ENCODE measurements at places on chromosomes 4 and X.

- DNase-seq, result no peak
Observed at GRCh38 chr4:145083891-145084605, 13.9 kb downstream of the ANAPC10 start.

DNA sequence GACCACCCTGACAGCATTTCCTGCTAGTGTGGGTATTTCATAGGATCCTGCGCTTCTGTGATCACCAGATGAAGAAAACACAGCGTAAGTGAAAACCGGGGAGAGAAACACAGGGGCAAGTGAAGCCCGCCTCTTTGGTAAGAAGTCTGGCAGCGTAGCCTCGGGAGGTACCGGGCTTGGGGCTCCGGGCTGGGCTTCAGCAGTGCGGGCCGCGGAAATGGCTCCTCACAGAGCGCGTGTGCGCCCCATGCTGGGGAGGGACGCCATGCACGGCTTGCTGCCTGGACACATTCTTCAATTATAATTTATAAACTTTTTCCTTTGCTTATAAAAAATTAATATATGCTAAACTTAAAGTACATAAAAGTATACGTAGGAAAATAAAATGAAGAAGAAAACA, 151.5 kb downstream of the AFAP1 start:
- no peak for DNase-seq

DNA sequence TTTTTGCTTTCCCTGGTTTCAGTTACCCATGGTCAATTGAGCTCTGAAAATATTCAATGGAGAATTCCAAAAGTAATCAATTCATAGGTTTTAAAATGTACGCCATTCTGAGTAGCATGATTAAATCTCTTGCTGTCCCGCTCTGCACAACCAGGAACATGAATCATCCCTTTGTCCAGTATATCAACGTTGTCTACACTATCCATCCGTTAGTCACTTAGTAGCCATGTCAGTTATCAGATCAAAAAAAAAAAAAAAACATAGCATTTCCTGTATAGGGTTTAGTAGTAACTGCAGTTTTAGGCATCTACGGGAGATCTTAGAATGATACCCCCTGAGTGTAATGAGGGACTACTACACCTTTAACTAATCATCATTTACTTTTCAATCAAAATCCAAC, 15.1 kb downstream of the LAMP2 start:
- DNase-seq, result no peak

DNA sequence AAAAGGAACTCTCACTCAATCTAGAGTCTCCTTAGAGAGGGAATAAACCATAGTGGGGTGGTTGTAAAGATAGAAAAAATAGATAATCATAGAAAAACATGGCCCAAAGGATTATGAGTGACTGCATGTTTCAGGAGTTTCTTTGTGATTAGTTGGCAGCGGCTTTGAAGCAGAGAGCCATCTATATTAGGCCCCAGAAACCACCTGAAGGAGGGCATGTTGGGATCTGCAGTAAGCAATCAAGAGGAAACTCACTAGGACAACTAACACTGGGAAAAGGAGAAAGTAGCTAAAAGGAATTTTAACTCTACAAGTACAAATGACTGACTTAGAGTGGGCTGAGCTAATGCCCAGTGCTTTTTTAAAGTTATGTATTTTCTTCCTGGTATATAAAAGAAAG, 269.2 kb upstream of the NRK start:
- no peak for DNase-seq

- DNase-seq, result no peak
Observed at GRCh38 chr4:62548108-62548524, 1348.0 kb downstream of the ADGRL3 start.

GRCh38 chrX:769796-770195, 139.2 kb downstream of the SHOX start:
- DNase-seq, result no peak

DNA sequence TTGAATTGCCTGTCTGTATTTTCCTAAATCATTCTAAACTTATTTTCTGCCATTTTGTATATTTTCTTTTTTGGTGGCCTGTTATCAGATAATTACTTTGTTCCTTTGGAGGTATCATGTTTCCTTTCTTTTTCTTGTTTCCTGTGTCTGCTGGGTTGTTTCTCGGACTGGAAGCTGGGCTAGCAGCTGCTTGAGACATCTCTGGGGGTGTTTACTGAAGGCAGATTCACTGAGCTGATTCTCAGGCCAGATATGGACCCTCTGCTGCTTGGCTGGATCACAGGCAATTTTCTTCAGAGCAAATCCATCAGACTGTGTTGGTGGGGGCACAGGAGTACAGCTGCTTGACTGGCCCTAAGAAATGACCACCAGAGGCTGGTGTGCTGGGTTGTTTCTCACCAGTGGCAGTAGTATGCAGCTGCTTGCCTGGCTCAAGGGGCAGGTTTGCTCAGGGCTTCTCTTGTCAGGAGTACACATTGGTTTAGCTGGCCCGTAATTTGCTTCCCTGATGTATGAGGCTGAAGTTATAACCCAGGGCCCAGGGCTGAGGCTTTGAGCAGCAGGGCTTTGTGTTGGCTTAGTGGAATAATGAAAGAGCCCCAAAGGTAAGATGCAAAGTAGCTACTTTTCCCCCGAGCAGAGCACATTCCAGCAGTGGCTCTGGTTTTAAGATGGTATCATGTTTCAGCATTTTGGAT, 680.6 kb downstream of the TECRL start:
- DNase-seq, result no peak

DNA sequence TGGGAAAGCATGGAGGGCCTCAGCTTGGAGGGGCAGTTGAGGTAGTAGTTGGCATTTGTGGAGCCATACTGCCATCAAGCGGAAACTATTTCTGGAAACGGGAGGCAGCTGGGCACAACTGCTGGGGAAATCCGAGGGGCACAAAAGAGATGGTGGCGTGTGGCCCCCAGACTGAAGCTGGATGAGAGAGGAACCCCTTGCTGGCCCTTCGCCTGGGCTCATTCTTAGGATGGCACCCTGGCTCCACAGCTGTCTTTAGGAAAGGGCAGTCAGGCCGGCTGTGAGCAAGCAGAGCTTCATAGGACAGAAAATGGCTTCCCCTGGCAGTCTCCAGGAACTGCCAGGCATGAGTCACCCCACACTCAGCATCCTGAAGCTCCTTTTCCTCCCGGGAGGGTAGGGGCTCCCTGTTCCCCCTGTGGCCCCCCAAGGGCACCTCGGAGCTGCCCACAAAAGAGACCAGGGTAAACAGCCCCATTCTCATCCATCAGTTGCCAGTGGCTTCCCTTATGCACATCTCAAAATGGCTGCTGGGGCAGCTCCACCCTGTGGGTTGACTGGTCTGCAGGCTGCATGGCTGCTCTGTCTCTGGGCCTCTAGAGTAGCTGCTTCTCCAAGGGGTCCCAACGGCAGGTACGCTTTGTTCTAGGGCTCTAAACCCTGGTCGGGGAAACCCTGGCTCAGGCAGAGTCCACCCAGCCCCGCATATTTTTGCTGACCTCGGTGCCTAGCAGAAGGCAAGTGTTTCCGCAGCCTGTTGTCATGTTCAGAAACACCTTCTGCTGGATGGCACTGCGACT, 64.7 kb downstream of the NBDY start:
- no peak for DNase-seq

DNA sequence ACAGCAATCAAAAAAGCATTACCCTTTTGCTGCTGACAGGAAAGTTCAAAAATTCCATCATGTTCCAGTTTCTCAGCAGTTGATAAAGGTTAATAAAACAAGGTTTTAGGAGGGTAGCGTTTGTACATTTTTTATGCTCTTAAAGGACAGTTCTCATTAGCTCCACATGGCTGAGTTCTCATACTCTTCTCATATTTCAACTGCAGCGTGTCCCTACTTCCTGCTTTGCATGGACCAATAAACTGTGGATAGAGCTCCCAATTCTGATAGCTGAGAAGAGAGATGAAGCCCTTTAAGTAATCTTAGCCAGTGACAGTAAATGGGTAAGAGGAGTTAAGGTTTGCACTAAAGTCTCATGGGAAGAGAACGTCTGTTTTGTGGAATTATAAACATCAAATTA, 53.5 kb downstream of the SPANXA2 start:
- DNase-seq, result no peak

DNA sequence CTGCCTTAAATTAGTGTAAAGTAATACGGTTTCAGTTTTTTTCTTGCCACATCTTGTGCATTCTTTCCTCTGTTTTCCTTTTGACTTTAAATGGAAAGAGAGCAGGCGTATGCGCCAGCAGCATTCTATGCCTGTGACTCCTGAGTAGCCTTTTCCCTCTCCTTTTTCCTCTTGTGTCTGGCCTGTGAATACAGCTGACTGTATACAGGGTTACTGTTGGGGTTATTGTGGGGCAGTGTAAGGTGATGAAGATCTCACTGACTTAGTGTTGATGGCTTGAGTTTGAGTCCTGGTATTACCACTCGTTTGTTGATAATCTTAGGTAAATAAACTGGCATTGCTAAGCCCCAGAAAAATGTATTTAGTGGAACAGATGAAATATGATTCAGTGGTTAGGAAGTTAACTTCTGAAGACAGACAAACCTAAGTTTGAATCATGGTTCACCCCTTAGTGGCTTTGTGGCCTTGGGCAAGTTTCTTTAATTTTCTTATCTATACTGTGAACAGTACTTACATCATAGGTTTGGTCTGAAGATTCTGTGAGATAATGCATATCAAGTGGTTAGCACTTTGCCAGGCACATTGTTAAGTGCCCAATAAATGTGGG, 105.1 kb downstream of the FNIP2 start:
- DNase-seq, result peak; percentile 25

DNA sequence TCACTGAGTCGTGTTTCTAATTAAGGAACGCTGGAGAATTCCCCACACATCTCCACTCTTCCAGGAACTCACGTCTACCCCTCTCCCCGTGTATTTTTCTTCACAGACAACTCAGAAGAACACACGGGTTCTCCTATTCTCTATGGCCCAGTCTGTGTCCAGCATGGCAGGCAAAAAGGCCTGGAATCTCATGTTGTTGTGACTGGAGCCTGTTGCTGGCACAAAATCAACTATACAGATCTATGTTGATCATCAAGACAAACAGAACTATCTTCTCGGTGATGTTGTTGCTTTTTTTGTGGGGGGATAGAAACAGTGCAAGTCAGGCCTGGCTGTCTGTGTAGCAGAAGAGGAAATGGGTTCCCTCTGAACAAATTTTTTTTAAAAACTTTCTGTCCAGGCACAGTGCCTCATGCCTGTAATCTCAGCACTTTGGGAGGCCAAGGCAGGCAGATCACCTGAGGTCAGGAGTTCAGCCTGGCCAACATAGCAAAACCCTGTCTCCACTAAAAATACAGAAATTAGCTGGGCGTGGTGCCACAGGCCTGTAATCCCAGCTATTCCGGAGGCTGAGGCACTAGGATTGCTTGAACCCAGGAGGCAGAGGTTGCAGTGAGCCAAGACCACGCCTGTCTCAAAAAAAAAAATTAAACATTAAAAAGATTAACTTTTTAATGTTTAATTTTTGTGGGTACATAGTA, 50.5 kb upstream of the CBR4 start:
- DNase-seq, result no peak

GRCh38 chr4:74188912-74189311, 31.0 kb downstream of the MTHFD2L start:
- no peak for DNase-seq

GRCh38 chr4:110002326-110002725, 89.6 kb downstream of the EGF start:
- DNase-seq, result no peak

DNA sequence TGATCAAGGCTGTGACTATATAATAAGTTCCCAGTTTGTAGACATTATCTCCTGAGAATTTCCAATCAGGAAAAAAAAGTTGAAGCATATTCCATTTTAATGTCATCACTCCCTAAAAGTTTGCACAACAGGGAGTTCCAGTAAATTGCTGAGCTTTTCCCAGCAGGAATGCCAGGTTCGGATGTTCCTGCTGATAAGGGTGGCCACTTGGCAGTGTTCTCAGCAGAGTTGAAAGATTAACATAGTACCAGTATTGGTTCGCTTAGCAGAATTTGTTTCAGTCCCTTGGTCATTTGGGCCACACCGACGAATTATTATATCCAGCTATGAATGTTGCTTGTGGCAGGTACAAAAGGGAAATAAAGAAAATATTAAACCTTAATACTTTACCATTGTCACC, 5.2 kb upstream of the CXCL2 start:
- no peak for DNase-seq

DNA sequence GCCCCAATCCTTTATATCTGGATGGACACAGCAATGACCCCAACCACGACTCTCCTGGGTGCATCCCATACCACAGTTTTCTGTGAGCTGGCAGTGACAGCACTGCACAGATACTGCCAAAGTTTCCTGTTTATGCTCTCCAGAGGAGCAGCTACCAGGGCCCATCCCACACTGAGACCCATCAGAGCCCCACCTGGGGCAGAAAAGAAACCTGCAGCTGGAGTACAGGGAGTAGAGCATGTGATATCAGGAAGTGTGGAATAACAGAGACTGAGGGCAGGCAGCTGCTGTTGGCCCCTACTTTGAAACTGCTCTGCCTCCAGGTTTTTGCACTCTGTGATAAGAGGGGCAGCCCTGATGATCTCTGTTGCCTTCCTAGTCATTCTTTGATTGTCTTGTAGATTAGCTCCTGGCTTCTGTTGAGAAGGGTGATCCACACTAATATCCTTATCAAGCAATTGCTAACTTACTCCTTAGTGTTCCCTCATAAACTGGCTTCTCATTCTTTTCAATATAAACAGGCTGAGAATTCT, 526.3 kb upstream of the TECRL start:
- DNase-seq, result no peak

- DNase-seq, result peak; percentile 32
Observed at GRCh38 chr4:8117278-8117682, 41.3 kb downstream of the ABLIM2 start.

DNA sequence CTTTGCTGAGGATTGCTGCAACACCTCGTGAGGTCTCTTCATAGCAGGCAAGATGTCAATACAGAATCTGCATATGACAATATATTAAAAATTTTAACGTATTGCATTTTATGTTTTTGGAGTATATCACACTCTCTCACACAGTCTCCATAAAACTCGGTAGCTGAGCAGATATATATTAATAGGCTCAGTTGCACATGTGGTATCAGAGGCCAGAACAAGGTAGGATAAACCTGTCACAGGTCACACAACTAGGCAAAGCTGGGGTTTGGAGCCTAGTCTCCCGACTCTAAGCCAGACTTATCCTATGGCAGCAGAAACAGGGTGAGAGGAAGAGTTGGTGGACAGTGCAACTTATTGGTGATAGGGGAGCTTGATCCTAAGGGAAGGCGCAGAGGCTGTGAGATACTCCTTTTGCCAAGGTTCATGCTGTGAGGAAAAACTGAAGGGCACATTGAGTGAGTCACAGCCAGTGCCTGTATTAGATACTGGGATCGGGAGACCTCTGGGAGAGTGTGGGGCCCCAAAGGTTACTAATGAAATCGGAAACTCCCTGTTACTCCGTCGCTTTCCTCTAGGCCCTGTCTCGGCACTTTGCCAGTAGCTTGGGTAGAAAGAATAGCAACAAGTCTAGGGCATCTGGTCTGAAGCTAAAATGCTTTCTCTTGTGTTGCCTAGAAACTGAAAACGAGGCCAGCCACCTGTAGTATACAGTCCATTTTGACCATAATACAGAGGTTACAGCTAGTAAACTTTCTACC, 195.7 kb downstream of the ARHGAP10 start:
- no peak for DNase-seq

GRCh38 chr4:1191621-1192020, 19.2 kb upstream of the SPON2 start:
- no peak for DNase-seq
